ENCODE measurements at places on chromosomes 4 and X.

DNA sequence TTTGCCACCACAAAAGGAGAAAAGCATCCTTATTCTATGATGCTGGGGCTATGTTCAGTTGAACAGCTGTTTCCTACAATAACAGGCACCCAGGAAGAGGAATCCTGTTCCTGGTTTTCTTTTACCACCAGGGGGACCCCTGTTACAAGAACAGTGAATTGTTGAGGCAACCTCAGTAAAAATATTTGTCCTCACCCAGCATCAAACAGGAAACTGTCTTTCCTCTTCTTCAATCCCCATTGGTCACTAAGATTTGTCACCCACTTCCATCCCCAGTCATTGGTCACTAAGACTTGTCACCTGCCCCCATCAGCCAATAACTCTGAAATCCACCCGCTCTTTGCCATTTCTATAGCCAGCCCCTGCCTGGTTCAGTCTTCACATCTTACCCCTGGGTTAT lies 143.5 kb upstream of the GALNT7 start:
- no peak for DNase-seq

- DNase-seq: no peak
Observed at GRCh38 chr4:109945056-109945455, 32.4 kb downstream of the EGF start.

DNA sequence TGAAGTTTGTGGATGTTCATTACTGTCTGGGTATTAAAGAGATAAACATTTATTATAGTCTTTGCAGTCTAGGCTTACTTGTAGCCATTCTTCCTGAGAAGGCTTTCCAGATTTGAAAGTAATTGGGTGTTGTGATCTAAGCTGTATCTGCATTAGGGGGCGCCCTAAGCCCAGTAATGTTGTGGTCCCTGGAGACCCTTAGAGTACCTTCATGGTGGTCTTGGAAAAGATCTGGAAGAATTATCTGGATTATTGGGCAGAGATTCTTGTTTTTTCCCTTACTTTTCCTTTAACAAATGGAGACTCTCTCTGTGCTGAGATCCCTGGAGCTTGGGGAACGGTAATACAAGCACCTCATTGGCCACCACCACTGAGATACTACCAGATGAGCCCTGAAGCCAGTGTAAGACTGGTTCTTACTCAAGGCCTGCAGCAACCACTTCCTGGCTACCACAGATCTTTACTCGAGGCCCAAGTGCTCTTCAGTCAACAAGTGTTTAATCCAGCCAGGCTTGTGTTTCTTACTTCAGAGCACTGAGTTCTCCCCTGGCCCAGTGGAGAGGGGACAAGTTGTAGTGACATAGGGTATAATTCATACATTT lies 63.1 kb downstream of the RTL3 start:
- no peak for DNase-seq

- no peak for DNase-seq
Observed at GRCh38 chr4:183448436-183448835, 4.0 kb downstream of the CDKN2AIP start.

GRCh38 chrX:150530821-150531220 lies 37.6 kb upstream of the MTM1 start:
- no peak for DNase-seq

DNA sequence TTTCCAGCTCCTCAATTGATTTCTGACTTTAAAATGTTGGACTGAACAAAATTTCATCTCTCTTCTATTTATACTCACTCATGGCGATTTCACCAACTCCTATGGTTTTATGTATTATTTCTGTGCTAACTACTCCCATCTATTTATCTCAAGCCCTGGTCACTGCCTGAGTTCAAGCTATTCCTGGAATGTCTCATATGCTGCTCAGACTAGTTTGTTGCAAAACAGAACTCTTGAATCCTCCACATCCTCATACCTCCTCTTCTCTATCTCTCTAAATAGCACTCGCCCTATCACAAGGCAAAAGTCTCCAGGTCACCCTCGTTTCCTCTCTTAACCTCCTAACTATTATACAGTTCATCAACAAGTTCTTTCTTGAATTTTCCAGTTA lies 19.0 kb upstream of the DDX60 start:
- DNase-seq: no peak

DNA sequence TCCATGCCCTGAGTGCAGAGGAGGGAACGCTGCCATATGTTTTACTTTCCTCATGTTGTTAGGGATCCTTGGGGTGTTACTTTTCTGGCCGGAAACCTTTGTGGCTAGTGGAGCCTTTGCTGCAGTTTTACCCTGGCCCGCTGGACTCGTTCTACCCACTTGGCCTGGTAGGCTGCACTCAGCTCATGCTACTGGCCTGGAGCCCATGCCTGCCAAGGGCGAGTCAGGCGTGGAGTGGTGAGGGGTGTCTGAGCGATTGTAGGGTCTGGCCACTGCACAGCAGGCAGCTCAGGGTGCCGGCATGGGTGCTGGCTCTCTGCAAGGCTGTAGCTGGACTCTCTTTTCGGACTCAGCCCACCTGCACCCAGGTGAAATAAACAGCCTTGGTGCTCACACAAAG lies 41.4 kb upstream of the IL9R start:
- DNase-seq: no peak

DNA sequence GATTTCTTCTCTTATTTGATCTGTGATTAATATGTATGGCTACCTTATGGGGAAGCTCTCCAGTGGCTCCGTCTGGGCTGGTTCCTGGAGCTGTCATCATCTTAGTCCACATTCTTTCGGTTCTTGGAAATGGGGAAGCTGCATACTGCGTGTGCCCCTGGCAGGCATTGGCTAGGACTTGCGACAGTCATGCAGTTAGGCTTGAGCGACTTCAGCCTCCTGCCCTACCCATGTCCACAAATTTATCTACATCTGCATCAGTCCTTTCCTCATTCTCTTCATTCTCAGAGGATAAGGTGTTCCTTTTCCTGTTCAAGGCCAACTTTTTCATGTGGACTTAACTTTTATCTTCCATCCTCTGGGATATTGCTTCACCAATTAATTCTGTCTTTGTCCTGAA lies 214.2 kb downstream of the RELL1 start:
- DNase-seq: peak; percentile 34

- no peak for DNase-seq
Observed at GRCh38 chr4:119570401-119570800, 58.2 kb downstream of the PDE5A start.

DNA sequence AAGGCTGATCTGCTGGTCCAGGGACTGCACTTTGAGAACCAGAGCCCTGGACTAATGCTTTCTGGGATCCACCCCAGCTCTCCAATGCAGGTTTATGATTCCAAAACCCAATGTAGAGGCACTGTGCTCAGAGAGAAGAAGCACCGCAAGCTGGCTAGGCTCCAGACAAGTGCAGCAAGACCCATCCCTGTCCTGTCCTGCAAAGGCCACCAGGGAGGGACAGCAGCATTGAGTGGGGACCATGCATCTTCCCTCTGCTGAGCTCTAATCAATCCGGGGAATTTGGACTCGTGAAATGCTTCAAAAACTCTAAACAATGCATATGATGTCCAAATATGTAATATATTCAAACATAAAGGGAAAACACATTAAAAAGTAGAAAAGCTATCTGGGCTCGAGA lies 10.8 kb upstream of the NSG1 start:
- DNase-seq: no peak

DNA sequence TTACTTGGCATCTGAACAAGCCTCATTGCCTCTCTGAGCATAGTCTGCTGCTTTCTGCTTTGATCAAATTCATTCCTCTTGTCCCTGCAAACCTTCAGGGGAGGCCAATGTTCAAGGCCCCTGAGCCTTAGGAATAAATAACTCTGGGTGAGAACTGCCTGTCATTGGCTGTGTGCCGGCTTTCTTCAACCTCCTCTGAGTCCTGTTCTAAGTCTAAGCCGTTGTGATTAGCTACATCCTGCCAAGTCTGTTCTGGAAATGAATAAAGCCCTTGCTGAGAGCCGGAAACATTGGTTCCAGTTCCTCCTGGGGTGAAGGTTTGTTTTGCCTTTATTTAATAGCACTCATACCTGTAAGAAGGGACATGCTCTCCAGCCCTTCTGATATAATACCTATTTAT lies 13.8 kb downstream of the RNF4 start:
- DNase-seq: no peak

DNA sequence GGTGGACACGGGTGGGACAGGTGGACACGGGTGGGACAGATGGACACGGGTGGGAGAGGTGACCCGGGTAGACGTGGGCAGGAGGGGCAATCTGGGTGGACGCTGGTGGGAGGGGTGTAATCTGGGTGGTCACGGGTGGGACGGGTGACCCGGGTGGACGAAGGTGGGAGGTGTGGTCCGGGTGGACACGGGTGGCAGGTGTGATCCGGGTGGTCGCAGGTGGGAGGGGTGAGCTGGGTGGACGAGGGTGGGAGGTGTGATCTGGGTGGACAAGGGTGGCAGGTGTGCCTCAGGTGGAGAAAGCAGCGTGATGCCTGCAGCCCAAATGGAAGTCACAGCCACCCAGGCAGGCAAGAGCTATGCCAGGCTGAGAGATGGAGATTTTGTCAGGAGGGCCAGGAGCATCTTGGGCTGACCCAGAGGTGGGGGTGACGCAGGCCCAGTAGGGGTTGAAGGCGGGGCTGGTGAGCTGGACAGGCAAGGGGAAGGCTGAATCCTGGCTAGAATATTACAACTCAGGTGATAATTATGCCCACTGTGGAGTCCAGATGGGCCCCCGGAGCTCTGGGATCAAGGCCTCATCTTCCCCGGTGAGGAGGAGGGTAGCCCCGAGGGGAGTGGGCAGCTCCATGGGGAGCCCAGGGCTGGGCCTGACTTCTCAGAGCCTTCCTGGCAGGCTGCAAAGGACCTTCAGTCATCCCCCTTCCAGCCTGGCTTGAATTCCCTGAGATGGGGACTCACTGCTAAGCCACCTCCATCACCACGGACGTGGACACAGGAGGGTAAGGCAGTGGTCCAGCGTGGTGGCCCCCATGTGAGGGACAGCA lies 100.0 kb downstream of the ADRA2C start:
- peak; percentile 15 for DNase-seq

GRCh38 chr4:54897590-54897989 lies 227.8 kb downstream of the KDR start:
- DNase-seq: no peak

- no peak for DNase-seq
Observed at GRCh38 chr4:143721317-143721716, 20.8 kb upstream of the FREM3 start.

DNA sequence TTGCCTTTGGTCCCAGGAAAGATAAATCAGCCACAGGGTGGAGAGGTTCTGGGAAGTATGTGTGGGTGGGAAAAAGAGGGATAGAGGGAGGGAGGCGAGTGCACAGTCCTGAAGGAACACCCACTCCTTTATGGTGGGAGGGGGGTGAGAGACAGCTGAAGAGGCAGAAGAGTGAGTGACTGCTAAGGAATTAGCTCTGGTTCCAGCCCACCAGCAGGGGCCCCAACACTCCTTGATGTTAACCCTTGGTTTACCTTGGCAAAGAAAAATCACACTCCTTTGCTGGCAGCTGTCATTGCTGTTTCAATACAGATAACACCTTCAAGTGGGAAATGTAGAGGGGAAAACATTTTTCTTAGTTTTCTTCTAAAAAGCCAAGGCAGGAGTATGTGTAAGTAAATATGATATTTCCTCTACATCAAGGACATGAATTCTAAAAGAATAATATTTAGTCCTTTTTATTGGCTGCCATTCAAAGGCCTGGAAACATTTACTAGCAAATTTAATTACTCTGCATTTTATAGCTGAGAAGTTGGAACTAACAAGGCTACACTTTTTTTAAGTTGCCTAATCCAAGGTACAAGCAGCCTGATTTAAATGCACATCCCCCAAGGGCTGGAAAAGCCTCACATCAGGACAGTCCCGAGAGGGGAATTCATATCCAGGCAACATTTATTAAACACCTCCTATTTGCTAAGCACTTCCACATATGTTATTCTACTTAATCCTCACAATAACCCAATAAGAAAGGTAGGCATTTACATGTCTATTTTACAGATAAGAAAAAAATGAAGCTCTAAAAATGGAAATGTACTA lies 81.7 kb downstream of the HS6ST2 start:
- no peak for DNase-seq

GRCh38 chrX:3044671-3045070 lies 3.4 kb downstream of the ARSF start:
- no peak for DNase-seq

- DNase-seq: peak; percentile 59
Observed at GRCh38 chr4:177250056-177250696, 59.5 kb upstream of the NEIL3 start.

- no peak for DNase-seq
Observed at GRCh38 chr4:141130947-141131605, 2.2 kb downstream of the RNF150 start.

DNA sequence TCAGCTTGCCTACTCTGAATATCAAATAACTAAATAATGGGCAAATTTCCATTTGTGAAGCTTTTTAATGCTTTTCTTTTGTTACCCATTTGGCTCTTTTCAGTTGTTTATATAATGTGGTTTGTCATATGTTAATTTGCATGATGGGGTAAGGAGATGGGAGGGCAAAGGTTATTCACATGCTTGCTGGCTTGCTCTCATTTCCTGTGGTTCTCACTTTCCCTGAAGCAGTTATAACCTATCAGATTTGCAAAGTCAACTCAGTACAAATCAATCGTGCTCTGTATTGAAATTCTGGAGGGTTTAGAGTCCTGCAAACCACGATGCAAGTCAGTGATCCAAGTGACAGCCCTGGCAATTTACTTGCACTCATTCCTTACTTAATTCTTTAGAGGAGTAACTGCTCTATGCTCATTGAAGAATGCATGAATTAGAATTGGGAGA lies 711.2 kb downstream of the ADGRL3 start:
- DNase-seq: no peak

DNA sequence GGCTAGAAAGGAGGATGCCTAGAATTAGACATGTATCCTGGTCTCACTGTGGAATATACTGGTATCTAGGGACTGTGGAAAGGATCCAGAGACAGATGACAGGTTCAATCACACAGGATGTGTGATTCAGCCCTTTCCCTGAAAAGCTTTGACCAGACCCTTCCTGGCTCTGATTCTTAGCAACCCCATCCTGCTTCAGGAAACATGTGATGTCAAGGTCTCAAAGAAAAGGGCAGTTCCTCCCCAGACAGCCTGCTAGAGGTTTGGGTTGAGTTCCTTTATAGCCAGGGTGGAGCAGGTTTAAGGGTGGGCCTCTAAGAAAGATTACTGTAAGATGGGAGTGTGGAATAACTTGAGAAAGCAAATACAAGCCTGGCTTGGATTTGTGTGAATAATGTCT lies 3.0 kb downstream of the BMP15 start:
- DNase-seq: no peak

DNA sequence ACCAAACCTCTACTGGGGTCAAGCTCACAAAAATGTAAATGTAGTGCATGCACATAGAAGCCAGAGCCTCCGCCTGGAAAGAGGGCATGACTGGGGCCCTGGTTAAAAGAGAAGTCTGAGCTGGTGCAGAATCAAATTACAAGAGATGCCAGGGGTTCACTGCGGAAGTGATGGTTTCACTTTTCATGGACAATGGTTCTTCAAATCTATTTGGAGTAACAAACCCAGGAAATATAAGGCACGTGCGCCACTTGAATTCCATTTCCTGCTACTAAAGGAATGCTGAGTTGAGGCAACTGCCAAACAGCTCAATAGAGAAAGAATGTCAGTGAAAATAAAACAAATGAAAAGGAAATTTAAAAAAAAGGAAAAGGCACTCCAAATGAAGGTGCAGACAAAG lies 79.8 kb downstream of the FUNDC1 start:
- DNase-seq: no peak
